ENCODE measurements at places on chromosomes 7 and 10. TPM values are rescaled to one million over a fixed set of nuclear protein-coding genes. Genes with fewer than 3 reads are reported as not detected.

DNA sequence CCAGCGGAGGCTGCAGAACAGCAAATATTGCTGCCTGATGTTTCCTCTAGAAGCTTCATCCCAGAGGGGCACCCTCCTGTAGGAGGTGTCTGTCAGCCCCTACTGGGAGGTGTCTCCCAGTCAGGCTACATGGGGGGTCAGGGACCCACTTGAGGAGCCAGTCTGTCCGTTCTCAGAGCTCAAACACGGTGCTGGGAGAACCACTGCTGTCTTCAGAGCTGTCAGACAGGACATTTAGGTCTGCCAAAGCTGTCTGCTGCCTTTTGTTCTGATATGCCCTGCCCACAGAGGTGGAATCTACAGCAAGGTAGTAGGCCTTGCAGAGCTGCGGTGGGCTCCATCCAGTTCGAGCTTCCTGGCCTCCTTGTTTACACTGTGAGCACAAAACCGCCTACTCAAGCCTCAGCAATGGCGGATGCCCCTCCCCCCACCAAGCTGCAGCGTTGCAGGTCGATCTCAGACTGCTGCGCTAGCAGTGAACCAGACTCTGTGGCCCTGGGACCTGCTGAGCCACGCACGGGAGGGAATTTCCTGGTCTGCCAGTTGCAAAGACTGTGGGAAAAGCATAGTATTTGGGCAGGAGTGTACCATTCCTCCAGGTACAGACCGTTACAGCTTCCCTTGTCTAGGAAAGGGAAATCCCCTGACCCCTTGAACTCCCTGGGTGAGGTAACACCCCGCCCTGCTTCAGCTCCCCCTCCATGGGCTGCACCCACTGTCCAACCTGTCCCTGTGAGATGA, 17.7 kb upstream of the MINDY3 start:
- H3K27me3 ChIP-seq = no peaks in the 10 kb centered on the region
- DNase-seq = no peak

DNA sequence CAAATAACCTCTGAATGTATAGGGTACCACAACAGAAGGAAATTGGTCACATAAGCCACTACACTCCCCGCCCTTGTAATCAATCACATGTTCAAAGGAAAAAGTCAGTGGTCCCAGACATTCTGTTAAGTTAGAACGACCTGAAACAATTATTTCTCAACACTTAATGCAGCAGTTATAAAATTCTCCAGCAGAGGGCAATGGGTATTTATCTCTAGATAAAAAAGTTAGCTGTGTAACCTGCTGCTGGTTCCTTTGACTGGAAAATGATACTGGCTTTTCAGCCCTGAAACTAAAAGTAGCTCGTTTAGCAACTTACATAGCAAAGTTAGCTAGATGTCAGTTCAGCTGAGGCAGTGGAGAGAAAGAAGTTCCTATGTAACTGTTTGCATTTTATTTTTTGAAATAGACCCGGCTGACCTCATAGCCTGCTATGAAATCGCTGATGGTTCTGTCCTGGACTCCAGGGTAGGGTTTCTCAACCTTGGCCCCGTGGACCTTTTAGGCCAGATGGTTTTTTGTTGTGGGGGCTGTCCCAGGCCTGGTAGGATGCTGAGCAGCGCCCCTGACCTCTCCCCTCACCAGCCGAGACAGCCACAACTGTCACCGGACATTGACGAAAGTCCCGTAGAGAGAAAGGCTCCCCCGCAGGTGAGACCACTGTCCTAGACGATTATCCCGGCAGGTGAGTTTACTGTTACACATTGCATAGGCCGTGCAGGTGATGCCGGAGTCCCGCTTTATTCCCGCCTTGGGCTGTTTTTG, 40.2 kb upstream of the PROSER2 start:
- no peak for DNase-seq
- no peaks in the 10 kb centered on the region for H3K27me3 ChIP-seq
- no peak overlapping the region for H3K27ac ChIP-seq
- H3K36me3 ChIP-seq = no peaks in the 10 kb centered on the region
- H3K4me1 ChIP-seq = no peaks in the 10 kb centered on the region
- no peak overlapping the region for H3K4me3 ChIP-seq

DNA sequence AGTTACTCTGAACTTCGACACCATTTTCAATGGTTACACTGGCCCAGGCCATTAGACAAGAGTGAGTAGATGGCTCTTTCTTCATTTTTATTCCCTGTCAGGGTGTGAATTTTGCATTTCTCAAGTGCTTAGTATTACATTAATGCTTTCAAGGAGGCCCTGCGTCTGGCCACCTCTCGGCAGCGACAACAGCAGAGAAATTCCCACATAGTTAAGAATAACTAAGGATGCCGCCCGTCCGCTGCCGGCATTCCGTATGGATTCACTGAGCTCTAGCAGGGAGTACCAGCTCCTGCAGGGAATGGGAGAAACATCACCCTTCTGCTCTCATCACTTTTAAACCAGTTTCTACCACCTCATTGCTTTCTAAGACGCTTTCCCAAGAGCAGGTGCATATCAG, 153.6 kb downstream of the TCERG1L start:
- H3K36me3 ChIP-seq = no peaks in the 10 kb centered on the region
- no peak for DNase-seq
- no peak overlapping the region for H3K4me3 ChIP-seq
- no peaks in the 10 kb centered on the region for H3K4me1 ChIP-seq
- H3K27me3 ChIP-seq = no peaks in the 10 kb centered on the region

DNA sequence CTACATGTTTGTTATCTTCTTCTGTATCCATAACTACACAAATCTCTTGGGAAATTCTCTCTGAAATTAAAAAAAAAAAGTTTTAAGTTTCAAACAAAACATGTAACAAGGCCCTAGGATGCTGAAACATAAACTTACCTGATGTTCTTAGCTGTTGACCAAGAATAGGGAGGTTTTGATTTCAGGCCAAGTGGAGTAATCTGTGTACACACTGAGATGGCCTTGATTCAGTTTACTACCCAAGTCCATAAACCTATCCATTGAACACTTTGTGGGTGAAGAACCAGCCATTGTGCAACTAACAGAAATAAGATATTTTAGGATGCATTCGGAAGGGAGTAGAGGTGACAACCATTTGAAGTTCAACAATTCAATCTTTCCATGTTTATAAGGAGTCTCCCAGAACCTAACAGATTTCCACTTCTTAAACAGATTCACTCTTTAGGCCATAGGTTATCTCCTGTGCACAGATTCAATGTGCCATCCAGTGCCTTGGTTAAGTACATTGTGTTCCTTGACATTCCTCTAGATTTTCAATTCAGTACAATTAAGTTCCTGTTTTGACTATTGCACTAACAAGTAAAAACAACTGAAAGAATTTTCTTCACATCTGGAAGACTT, 143.1 kb downstream of the CRPPA start:
- H3K27me3 ChIP-seq = no peaks in the 10 kb centered on the region
- no peaks in the 10 kb centered on the region for H3K4me1 ChIP-seq
- DNase-seq = no peak
- H3K27ac ChIP-seq = no peak overlapping the region
- H3K4me3 ChIP-seq = no peak overlapping the region

KCNH2 gene
- total RNA-seq = 3.3 TPM

GRCh38 chr7:154438571-154439367, 386.6 kb downstream of the DPP6 start:
- DNase-seq = no peak
- H3K36me3 ChIP-seq = no peaks in the 10 kb centered on the region
- H3K27me3 ChIP-seq = no peaks in the 10 kb centered on the region

- no peak overlapping the region for H3K27ac ChIP-seq
- no peaks in the 10 kb centered on the region for H3K4me1 ChIP-seq
- H3K27me3 ChIP-seq = no peaks in the 10 kb centered on the region
- DNase-seq = no peak
Observed at GRCh38 chr7:112481833-112482670, 1.3 kb downstream of the LSMEM1 start.

HOXA10 gene
- total RNA-seq = 26.0 TPM

GRCh38 chr10:75095631-75096030, 15.8 kb upstream of the SAMD8 start:
- H3K27ac ChIP-seq = no peak overlapping the region
- H3K4me1 ChIP-seq = no peaks in the 10 kb centered on the region
- no peaks in the 10 kb centered on the region for H3K27me3 ChIP-seq
- H3K4me3 ChIP-seq = no peak overlapping the region
- no peak for DNase-seq
- no peaks in the 10 kb centered on the region for H3K36me3 ChIP-seq

VAX1 gene
- total RNA-seq = not detected

DNA sequence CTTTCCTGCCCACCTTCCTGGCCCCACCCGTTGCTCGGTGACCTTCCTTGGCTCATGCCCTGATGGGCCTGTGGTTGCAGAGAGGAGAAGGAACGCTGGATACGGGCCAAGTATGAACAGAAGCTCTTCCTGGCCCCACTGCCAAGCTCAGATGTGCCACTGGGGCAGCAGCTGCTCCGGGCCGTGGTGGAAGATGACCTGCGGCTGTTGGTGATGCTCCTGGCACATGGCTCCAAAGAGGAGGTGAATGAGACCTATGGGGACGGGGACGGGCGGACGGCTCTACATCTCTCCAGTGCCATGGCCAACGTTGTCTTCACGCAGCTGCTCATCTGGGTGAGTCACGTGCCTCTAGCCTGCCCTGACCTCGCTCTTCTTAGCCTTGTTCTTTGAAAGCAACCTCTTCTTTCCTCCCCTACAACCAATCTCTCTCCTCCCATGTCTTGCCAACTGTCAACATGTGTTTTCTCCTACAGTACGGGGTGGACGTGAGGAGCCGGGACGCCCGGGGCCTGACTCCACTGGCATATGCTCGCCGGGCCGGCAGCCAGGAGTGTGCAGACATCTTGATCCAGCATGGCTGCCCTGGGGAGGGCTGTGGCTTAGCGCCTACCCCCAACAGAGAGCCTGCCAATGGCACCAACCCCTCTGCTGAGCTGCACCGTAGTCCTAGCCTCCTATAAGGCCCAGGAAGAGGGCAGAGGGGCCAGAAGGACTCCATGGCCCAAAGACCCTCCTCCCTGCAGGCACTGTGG, 24.1 kb downstream of the GBX1 start:
- no peaks in the 10 kb centered on the region for H3K4me1 ChIP-seq
- no peaks in the 10 kb centered on the region for H3K36me3 ChIP-seq
- no peaks in the 10 kb centered on the region for H3K27me3 ChIP-seq
- H3K27ac ChIP-seq = no peak overlapping the region
- H3K4me3 ChIP-seq = no peak overlapping the region
- DNase-seq = no peak

DNA sequence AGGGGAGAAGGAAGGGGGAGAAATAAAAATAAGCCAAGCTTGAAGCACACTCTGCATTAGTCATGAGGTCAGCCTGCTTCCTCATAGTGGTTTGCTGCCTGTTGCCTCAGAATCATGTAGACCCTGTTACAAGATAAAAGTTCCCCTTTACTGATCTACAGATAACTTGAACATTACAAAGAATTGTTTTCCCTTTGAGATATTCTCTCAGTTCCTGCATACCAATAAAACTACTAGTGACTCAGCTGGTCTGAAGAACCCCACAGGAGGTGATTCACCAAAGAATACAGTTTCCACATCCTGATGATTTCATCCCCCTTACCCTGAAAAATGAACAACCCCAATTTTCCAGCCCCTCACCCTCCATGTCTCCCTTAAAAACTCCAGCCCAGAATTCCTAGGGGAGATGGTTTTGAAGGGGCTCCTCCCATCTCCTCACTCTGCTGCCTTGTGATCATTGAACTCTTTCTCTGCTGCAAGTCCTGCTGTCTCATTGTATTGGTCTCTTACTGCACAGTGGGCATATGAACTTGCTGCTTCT, 31.5 kb upstream of the NRP1 start:
- no peaks in the 10 kb centered on the region for H3K27me3 ChIP-seq
- H3K4me1 ChIP-seq = no peaks in the 10 kb centered on the region
- no peaks in the 10 kb centered on the region for H3K36me3 ChIP-seq

DNA sequence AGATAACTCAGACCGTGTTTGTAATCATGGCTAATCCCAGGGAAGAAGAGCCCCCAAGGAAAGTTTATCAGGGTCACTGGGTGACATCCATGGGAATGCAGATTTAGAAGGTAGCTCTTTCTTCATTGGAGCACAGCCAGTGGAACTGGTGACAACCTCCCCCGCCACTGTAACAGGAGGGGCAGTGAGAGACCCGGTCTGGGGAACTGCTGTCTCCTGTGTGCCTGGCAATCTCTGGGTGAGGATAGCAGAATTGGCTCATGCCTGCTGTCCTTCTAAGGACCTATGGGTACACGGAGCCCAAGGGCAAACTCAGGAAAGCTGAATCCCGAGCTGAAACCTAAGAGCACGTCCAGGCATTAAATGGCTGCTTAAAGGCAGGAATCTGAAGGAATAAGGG, 341.6 kb downstream of the ABCA13 start:
- no peaks in the 10 kb centered on the region for H3K27me3 ChIP-seq
- H3K4me1 ChIP-seq = no peaks in the 10 kb centered on the region
- no peak overlapping the region for H3K27ac ChIP-seq

PTER gene
- total RNA-seq = 20.5 TPM

- no peaks in the 10 kb centered on the region for H3K36me3 ChIP-seq
- no peak for DNase-seq
- no peak overlapping the region for H3K4me3 ChIP-seq
Observed at GRCh38 chr10:4121502-4122380, 336.7 kb upstream of the KLF6 start.

TAS2R41 gene
- total RNA-seq = not detected

DNA sequence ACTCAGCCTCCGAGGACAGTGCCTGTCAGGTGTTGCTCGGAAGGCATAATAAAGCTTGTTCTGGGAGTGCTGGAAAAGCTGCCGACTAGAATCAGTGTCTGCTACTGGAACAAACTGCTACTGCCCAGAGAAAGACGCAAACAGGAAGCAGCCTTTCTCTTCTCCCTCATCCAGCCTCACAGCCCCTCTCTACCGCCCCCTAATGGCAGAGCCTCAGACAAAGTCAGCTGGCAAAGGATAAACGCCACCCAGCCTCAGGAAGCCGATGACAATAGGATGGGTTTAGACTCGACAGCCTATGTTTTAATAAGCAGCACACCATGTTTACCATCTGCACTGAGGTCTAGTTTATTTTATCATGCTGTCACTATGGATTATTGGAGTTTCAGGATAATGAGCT, 169.5 kb upstream of the LYZL1 start:
- H3K27ac ChIP-seq = no peak overlapping the region
- no peaks in the 10 kb centered on the region for H3K36me3 ChIP-seq
- peak; percentile 81 for DNase-seq
